Activated T-helper 2 cell treated with anti-CD3 and anti-CD28 coated beads, Interferon-gamma antibody, Interleukin-2, Interleukin-4, amounts not matched to agents 10 μg/mL and 5 μg/mL and 100 μg/mL, durations not matched to agents 14 hours and 24 hours and 36 hours (primary cell): ENCODE measurements at places on chromosomes 3 and 15.
A peak's percentile ranks its signal among the peaks of the same experiment; 100 is the strongest.

DNA sequence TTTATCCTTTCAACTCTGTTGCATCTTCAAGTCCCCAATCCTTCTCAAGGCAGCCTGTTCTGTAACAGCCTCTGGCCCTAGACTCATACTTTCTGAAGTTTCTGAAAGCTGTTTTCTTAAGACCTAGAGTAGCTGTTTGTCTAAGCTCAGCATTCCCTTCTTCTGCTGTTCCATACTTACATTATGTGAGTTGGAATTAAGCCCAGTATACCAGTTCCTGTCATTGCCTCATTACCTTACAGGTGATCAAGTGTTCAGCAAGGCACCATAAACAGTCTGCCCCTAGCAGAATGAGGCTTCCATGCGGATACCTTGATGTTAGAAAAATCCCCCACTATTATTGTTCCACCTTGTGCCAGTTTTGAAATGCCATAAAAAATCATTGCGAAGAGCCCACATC lies 180.6 kb downstream of the PLCL2 start:
- H3K36me3 ChIP-seq = peaks cover 45% of the 10 kb centered on the region
- no peak overlapping the region for H3K27ac ChIP-seq
- peaks cover 16% of the 10 kb centered on the region for H3K4me1 ChIP-seq
- no peak overlapping the region for H3K4me3 ChIP-seq
- H3K27me3 ChIP-seq = no peaks in the 10 kb centered on the region

- no peak overlapping the region for H3K27ac ChIP-seq
- H3K4me3 ChIP-seq = no peak overlapping the region
- peaks cover 6% of the 10 kb centered on the region for H3K4me1 ChIP-seq
- no peaks in the 10 kb centered on the region for H3K27me3 ChIP-seq
- no peaks in the 10 kb centered on the region for H3K36me3 ChIP-seq
Observed at GRCh38 chr15:85769182-85769900, 25.4 kb downstream of the KLHL25 start.

GRCh38 chr3:120013481-120013880 lies 80.8 kb downstream of the GSK3B start:
- H3K4me3 ChIP-seq = no peak overlapping the region
- H3K36me3 ChIP-seq = peaks cover 10% of the 10 kb centered on the region
- H3K27ac ChIP-seq = no peak overlapping the region
- DNase-seq = no peak

GRCh38 chr3:187852842-187853730 lies 107.8 kb upstream of the BCL6 start:
- H3K4me1 ChIP-seq = peaks cover 3% of the 10 kb centered on the region
- no peak overlapping the region for H3K27ac ChIP-seq
- no peak for DNase-seq
- H3K27me3 ChIP-seq = no peaks in the 10 kb centered on the region
- no peaks in the 10 kb centered on the region for H3K36me3 ChIP-seq

- no peaks in the 10 kb centered on the region for H3K4me1 ChIP-seq
- H3K36me3 ChIP-seq = no peaks in the 10 kb centered on the region
- peaks cover 1% of the 10 kb centered on the region for H3K27me3 ChIP-seq
- H3K4me3 ChIP-seq = no peak overlapping the region
Observed at GRCh38 chr3:59185591-59186369, 136.0 kb upstream of the CFAP20DC start.

- DNase-seq = peak; percentile 28
- peak overlapping the region; percentile 96 for H3K27ac ChIP-seq
- no peaks in the 10 kb centered on the region for H3K27me3 ChIP-seq
Observed at GRCh38 chr15:43105077-43105736, 631 bp downstream of the UBR1 start.

GRCh38 chr15:45705510-45706473 lies 71.0 kb downstream of the SQOR start:
- no peak overlapping the region for H3K27ac ChIP-seq
- H3K27me3 ChIP-seq = peaks cover 17% of the 10 kb centered on the region
- peak overlapping the region; percentile 83 for H3K4me3 ChIP-seq
- peaks cover 14% of the 10 kb centered on the region for H3K4me1 ChIP-seq
- no peaks in the 10 kb centered on the region for H3K36me3 ChIP-seq
- peak; percentile 57 for DNase-seq

DNA sequence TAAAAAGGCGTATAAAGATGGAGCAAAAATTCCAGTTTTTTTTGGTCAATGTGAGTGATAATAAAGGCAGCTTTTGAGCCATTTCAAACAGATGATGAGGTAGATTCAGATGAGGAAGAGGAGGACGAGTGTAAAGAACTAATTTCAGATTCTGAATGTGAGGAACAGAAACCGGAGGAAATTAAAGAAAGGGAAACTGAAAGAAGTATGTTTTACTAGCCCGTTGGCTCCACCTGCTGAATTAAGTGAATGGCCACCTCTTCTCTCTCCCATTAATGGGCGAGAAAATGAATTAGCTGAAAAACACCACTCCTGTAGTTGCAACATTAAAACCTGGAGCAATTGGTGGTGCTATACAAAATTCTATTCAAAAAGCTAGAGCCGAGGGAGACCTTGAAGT lies 55.4 kb downstream of the CYP19A1 start:
- no peak for DNase-seq
- peak overlapping the region; percentile 9 for H3K27ac ChIP-seq
- H3K4me3 ChIP-seq = peak overlapping the region; percentile 13
- H3K36me3 ChIP-seq = no peaks in the 10 kb centered on the region
- peaks cover 14% of the 10 kb centered on the region for H3K27me3 ChIP-seq
- H3K4me1 ChIP-seq = peaks cover 16% of the 10 kb centered on the region

DNA sequence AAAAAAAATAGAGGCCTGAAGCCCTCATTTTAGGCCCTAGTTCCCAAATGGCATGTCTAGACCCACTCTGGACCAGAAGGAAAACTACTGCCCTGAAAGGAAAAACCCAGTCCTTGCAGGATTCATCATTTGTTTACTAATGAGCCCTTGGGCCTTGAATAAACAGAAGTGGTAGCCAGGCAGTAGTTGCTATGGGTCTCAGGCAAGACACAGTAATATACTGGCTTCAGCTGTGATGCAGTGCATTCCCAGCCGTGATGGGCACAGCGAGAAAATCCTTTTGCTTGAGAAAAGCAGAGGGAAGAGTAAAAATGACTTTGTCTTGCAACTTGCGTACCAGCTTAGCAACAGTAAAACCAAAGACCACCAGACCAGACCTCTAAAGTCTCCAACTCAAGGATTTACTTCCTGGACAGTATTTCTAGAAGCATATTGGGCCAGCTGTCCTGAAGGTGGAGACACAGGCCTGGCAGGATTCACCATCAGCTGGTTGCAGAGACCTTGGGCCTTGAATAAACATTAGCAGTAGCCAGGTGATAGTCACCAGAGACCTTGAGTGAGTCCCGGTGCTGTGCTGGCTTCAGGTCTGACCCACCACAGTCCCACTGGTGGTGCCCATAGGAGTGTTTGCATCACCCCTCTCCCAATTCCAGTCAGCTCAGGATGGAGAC lies 208.3 kb upstream of the SLITRK3 start:
- no peak overlapping the region for H3K27ac ChIP-seq
- H3K4me3 ChIP-seq = no peak overlapping the region
- no peak for DNase-seq
- no peaks in the 10 kb centered on the region for H3K4me1 ChIP-seq

- peak; percentile 67 for DNase-seq
- H3K36me3 ChIP-seq = peaks cover 80% of the 10 kb centered on the region
- peaks cover 66% of the 10 kb centered on the region for H3K4me1 ChIP-seq
- no peaks in the 10 kb centered on the region for H3K27me3 ChIP-seq
- H3K4me3 ChIP-seq = peak overlapping the region; percentile 66
- H3K27ac ChIP-seq = peak overlapping the region; percentile 92
Observed at GRCh38 chr15:77002954-77003912, 8.3 kb downstream of the PSTPIP1 start.

- no peaks in the 10 kb centered on the region for H3K27me3 ChIP-seq
- no peaks in the 10 kb centered on the region for H3K36me3 ChIP-seq
- no peaks in the 10 kb centered on the region for H3K4me1 ChIP-seq
- no peak overlapping the region for H3K27ac ChIP-seq
- H3K4me3 ChIP-seq = no peak overlapping the region
Observed at GRCh38 chr3:34285827-34286188, 487.4 kb downstream of the PDCD6IP start.

DNA sequence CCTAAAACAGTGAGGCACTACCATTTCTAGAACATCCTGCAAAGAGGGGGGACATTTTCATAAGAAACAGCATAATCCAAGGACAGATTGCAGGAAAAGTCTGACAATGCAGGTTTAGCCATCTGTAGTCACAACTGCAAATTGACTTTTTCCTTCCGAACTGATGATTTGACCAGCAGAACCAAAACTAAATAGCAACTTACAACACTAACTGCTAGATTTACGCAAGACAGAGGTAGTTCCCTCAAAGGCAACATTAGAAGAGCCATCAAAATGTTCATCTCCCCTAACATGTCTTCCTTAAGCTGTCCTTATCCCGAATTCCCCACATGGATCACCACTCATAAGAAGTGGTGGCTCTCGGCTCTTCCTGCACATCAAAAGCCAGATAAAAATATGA lies 129.6 kb downstream of the GADL1 start:
- no peaks in the 10 kb centered on the region for H3K36me3 ChIP-seq
- peaks cover 29% of the 10 kb centered on the region for H3K27me3 ChIP-seq
- peaks cover 5% of the 10 kb centered on the region for H3K4me1 ChIP-seq

DNA sequence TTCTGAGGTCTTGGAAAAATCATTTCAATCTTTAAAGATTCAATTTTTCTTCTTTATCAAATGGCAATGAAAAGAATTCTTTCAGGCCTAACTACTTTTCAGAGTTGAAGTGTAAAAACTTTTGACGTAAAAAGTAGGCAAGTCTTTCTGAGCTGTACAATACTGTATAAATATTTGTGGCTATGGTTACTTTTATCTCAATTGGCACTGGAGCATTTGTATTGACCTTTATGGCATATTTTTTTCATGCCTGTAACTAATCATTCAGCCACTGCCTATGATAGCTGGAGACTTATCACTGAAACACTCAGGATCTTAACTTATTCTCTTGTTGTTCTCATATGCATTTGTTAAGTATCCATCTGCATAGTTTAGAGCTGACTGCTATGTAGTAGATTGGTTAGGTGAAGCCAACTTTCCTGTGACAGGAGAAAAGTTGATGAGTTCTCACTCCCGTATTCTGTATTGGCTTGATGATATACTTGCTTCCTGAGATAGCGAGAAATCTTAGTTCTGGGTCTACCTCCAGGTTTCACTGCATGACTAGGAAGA lies 290.4 kb upstream of the TBL1XR1 start:
- DNase-seq = no peak
- no peak overlapping the region for H3K4me3 ChIP-seq
- H3K36me3 ChIP-seq = no peaks in the 10 kb centered on the region
- H3K27ac ChIP-seq = no peak overlapping the region

GRCh38 chr3:77081240-77081661 lies 41.4 kb downstream of the ROBO2 start:
- H3K4me3 ChIP-seq = no peak overlapping the region
- H3K4me1 ChIP-seq = no peaks in the 10 kb centered on the region
- no peaks in the 10 kb centered on the region for H3K36me3 ChIP-seq
- H3K27ac ChIP-seq = no peak overlapping the region
- H3K27me3 ChIP-seq = no peaks in the 10 kb centered on the region

DNA sequence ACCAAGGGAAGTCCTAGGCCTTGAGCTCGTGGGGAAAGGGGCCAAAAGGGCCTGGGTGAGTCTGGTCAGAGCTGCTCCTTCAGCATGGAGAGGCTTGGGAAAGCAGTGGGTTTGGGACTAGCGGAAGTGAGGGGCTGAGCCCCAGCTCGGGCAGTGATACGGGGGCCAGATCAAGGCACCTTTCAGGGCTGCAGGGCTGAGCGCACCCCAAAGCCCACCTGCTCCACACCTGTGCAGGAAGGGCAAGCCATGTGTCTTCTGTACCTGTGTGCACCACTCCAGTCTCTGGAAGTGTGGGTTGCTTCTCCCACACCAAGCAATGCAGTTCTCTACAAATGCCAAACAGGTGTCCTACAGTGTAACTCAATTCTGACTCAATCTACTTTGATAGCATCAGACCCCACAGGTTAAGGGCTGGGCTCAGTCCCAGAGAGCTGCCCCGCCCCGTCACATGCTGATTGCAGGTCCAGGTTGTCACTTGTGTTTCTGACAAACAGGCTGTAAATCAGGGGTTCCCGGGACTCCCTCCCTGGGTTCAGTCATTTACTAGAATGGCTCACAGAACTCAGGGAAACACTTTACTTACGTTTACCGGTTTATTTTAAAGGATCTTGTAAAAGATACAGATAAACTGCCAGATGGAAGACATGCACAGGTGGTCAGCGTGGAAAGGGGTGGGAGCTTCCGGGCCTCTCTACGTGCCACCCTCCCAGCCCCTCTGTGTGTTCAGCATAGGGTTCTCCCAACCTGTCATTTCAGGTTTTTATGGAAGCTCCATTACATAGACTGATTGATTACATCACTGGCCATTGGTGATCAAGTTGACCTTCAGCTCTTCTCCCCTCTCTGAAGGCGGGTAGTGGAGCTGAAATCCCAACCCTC lies 28.8 kb upstream of the KLF13 start:
- DNase-seq = peak; percentile 8
- no peaks in the 10 kb centered on the region for H3K36me3 ChIP-seq
- H3K27ac ChIP-seq = no peak overlapping the region
- peaks cover 9% of the 10 kb centered on the region for H3K4me1 ChIP-seq
- no peak overlapping the region for H3K4me3 ChIP-seq

DNA sequence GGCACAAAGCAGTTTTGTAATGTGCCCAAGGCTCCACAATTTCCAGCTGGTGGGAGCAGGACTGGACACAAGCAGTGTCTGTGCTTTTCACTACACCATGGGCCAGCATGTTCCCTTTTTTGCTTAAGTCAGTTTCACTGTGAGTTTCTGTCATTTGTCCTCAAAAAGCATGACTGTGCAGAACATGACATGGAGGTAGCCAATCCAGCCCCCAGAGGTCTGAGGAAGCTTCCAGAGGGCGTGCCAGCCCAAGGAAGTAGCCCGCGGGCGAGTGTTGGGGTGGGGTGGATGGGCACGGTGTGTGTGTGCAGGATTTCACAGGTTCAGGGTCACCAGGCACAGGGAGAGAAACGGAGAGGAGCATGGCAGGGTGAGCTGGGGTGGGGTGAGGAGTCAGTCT lies 8.0 kb upstream of the EEFSEC start:
- H3K27me3 ChIP-seq = peaks cover 2% of the 10 kb centered on the region
- no peak overlapping the region for H3K27ac ChIP-seq
- H3K36me3 ChIP-seq = no peaks in the 10 kb centered on the region
- H3K4me3 ChIP-seq = no peak overlapping the region
- no peaks in the 10 kb centered on the region for H3K4me1 ChIP-seq
- DNase-seq = no peak

- no peaks in the 10 kb centered on the region for H3K36me3 ChIP-seq
- no peak for DNase-seq
- H3K4me3 ChIP-seq = no peak overlapping the region
- no peaks in the 10 kb centered on the region for H3K27me3 ChIP-seq
- H3K27ac ChIP-seq = no peak overlapping the region
- H3K4me1 ChIP-seq = no peaks in the 10 kb centered on the region
Observed at GRCh38 chr3:137194301-137194700, 236.5 kb downstream of the IL20RB start.

GRCh38 chr3:8324747-8325146 lies 176.9 kb upstream of the LMCD1 start:
- H3K4me1 ChIP-seq = no peaks in the 10 kb centered on the region
- no peaks in the 10 kb centered on the region for H3K36me3 ChIP-seq
- no peak overlapping the region for H3K4me3 ChIP-seq
- no peak overlapping the region for H3K27ac ChIP-seq

GRCh38 chr3:23653647-23654525 lies 151.9 kb upstream of the UBE2E1 start:
- no peaks in the 10 kb centered on the region for H3K27me3 ChIP-seq
- no peaks in the 10 kb centered on the region for H3K36me3 ChIP-seq
- H3K4me3 ChIP-seq = no peak overlapping the region
- no peak overlapping the region for H3K27ac ChIP-seq
- DNase-seq = no peak

GRCh38 chr3:83956431-83956830 lies 1002.4 kb upstream of the CADM2 start:
- DNase-seq = no peak
- no peaks in the 10 kb centered on the region for H3K4me1 ChIP-seq
- H3K36me3 ChIP-seq = no peaks in the 10 kb centered on the region
- H3K27me3 ChIP-seq = no peaks in the 10 kb centered on the region
- no peak overlapping the region for H3K27ac ChIP-seq
